ENCODE measurements at places on chromosomes 7 and 10.
A peak's percentile ranks its signal among the peaks of the same experiment; 100 is the strongest.

DNA sequence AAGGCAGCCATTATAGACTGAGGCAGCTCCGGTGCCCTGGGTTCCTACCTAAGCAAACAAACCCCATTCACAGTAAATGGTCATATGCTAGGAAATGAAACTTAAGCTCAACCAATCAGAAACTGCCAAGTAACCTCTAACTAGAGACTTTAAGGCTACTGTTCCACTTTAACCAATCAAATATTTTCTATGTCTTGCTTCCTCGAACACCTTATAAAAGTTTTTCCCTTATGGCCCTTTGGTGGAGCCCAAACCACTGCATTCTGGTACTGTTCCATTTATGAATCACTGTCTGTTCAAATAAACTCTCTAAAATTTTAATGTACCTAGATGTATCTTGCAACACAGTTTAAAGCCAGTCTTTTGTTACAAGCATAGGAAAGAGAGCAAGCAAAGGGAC lies 361.1 kb downstream of the HGF start:
- DNase-seq, result no peak

GRCh38 chr7:116257156-116257555 lies 46.8 kb downstream of the TES start:
- no peak for DNase-seq

DNA sequence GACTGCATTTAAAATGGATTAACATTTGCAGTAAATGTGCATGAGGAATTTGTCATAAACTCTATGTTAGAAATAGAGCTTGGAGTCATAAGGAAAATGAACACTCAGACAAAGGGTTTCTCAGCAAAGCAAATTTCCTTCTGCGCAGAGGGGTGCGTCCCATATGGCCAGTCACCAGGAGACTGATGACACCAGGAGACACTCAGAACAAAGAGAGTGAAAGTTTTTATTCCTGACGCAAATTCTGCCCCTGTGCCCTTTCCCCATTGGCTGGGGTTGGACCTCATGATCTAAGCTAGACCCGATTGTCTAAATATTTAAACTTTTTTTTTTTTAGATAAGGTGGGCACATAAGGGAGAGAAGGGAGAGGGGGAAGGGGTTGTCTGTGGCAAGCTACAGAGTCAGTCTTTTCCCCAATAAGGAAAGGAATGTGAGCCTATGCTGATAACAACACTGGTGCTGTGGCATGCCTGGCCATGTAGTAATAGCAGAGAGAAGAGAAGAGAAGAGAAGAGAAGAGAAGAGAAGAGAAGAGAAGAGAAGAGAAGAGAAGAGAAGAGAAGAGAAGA lies 202.0 kb downstream of the POM121L12 start:
- no peak for DNase-seq

- no peak for DNase-seq
These were observed 64.1 kb downstream of the PCGF5 start for GRCh38 chr10:91284486-91285090.

DNA sequence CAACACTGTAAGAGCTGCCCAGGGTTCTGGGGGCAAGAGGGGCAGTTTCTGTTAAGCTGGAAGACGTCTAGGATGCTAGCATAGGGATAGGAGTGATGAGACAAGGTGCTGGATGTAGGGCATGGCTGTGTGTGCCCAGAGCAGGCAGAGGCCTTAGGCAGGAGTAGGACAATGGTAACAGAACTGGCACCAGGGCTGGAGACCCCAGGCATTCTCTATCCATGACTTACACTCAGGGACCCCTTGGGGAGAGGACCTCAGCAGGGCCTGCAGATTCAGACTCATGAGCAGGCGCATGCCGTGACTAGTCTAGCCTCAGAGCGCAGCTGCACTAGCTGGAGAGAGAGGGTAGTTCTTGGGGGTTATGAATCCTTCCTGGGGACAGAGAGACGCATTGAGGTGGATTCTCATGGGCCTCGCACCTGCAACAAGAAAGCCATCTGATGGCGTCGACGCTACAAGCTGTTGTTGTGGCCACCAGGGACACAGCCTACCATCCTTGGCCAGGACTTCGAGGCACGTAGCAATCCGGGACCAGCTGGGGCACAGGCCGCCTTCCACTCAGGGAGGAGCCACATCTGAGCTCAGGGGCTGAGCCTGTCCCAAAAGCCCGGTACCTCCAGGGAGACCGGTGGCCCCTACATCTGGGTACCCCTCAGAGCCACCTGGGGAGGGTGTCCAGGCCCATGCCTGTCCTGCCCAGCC lies 474.1 kb downstream of the PTPRN2 start:
- no peak for DNase-seq

- DNase-seq, result peak; percentile 4
These were observed 621.9 kb downstream of the ACTR3B start for GRCh38 chr7:153381275-153382040.

DNA sequence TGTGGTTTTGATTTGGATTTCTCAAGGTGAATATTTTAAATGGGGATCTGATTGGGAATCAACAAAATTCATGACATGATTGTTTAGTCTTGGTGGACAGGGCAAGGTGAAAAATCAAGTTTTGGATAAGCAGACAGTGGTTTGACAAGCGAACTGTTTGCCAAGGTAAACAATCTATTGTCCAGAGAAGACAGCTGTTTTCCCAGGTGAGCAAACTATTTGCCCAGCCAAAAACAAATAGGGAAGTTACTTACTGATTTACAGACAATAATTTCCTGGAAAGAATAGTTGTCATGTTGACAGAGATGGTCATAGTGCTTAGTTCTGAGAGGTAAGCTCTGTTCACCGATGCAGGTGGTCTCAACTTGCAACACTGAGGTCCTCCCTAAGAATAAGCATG lies 94.0 kb upstream of the STEAP1B start:
- DNase-seq, result no peak

GRCh38 chr7:33707427-33707826 lies 197.9 kb upstream of the BMPER start:
- DNase-seq, result no peak

- DNase-seq, result no peak
These were observed 8.8 kb upstream of the EPHB4 start for GRCh38 chr7:100835903-100836811.

DNA sequence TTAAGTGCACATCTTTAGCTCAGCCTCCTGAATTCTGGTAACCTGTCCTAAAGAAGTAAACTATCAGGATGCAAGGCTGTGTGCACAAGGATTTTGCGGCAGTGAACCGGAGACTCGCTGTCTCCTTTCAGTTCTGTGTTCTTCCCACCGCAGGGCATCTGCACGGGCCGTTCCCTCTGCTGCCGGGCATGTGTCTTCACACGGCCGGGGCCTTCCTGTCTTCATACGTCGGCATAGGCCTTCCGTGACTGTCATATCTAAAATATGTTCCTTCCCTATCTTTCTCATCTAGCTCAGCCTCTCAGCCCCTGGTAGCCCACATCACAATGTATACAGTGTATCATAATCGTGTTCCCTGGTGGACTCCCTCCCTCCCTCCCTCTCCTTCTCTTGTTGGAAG lies 16.4 kb downstream of the PALD1 start:
- DNase-seq, result peak; percentile 27

- DNase-seq, result no peak
These were observed 296.9 kb downstream of the TNS3 start for GRCh38 chr7:47284691-47285635.

DNA sequence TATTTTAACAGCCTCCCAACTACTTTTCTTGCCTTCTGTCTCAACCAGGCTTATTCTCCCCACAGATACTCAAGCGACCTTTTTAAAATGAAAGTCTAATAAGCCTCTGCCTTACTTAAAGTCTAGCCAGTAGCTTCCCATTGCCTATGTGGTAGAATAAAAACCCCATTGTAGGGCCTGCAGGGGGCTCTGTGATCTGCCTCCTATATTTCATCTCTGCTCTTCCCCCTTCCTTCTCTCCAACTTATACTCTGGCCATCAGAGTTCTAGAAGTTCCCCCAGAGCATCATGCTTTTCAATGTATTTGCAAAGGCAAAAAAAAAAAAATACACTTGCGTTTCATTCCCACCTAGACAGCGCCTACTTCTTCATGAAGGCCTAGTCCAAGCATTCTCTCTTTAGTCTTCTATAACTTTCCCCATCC lies 167.7 kb upstream of the ADO start:
- DNase-seq, result no peak

DNA sequence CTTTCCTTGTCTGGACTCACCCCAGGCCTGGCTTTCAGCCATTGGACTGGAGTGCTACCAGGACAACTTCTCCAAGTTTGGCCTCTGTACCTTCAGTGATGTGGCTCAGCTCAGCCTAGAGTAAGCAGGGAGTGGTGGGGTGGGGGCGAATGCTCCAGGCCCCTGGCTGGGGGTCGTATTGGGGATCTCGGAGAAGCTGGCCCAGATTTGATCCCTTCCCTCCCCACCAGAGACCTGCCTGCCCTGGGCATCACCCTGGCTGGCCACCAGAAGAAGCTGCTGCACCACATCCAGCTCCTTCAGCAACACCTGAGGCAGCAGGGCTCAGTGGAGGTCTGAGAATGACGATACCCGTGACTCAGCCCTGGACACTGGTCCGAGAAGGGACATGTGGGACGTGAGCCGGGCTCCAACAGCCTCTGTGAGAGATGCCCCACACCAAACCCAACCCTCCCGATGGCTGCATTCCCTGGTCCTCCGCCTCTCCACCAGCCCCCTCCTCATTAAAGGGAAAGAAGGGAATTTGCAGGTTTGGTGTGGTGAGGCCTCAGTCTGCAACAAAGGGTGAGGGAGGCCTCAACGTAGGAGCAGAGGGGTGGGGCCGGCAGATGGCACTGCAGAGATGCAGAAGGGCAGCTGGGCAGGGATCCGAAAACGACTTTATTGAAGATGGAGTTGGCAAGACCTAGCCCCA lies 14.8 kb downstream of the TRPV6 start:
- no peak for DNase-seq

DNA sequence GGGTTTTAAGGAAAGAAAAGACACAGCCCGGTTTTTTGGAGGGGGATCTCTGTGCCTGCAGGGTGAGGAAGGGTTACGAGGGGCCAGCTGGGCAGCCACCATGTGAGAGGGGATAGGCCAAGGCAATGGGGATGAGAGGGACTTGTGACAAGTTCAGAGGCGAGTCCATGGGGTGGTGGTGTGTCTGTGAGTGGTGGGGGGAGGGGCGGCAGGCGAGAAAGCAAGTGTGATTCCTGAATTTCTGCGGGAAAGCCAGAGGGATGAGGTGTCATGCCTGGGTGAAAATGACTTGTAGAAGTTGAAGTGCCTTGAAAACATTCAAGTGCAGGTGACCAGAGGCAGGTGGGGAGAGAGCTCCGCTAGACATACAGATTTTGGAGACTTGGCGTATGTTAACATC lies 61.0 kb upstream of the RNF32 start:
- no peak for DNase-seq

DNA sequence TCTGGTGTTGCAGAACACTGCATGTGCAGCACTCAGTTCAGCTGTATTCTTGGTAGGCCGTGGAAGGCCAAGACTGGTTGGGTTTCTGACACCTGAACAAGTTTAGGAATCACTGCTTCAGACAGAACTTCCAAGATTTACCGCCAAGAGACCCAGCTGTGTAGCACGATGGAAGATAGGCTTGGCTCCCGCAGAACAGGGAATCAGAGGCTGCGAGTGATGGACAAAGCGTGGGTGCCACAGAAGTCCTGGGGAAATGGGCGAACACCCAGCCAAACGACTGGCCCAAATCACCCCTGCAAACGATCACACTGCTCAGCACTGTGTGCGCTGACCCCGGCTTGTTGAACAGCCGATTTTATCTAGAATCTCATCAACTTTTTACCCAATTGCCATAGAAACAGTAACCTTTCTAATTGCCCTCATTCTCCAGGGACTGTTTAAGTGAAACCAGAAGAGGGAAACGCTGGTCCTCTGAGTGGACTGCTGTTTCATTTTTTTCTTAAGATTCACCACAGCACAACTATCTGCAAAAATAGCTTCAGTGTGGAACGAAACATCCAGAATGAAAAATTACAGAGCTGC lies 17.9 kb downstream of the ZFAND2A start:
- DNase-seq, result no peak

- DNase-seq, result no peak
These were observed 1438.5 kb upstream of the CELF2 start for GRCh38 chr10:9579110-9579705.

- DNase-seq, result no peak
These were observed 234.0 kb downstream of the BICC1 start for GRCh38 chr10:58746474-58747185.

DNA sequence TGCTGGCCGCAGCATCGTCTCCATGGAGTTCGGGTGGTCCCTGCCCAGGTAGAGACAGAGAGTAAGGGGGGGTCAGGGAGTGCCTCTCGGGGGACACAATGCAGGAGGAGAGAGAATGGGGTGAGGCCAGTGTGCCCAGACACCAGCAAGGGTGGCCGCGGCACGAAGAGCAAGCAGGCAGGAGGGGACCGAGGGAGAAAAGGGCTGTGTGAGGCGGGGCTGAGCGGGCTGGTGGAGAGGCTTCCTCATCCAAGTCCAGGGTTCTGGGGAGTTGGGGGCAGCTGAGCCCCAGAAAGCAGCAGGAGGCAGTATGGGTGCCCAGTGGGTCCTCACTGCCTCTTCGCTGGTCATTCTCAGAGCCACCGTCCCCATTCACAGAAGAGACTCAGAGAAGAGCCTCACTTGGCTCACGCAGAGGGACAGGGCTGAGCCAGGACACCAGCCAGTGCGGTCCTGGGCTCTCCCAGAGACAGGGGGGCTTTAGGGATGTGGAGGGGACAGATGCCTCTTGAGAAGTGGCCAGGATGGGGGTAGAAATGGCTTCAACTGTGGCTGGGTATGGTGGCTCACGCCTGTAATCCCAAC lies 78.9 kb downstream of the MICALL2 start:
- no peak for DNase-seq

GRCh38 chr10:21493784-21494183 lies 31.7 kb downstream of the SKIDA1 start:
- DNase-seq, result no peak

DNA sequence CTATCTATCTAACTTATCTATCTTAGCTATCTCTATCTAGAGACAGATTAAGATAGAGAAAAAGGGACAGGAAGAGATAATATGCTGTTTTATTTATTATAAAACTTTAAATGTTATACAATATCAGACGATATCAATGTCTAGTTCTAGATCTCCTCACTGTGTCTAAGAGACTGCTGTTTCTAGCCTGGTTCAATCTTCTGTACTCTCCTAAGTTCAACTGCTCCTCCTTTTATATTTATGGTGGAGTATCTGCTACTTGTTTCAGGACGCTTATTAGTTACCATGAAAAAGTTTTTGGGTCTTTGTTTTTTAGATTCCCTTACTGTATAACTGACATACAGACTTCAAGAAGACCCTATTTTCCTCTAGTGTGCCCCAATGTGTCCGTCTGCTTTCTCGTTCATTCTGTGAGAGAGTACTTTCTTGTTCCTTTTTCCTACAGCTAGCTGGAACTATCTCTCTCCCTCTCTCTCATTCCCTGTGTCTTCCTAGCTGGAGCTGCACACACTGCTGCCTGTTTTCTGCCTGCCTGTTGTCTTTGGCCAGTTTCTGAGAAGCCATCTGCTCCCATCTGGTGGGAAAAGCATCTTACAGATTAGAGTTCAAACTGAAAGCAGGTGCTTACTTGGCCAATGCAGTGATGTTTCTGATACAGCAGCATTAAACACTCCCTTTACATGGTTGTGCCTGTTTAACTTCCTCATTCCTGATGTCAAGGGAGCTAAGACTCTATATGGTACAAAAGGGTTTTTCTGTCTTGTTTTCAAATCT lies 49.4 kb upstream of the ARL4A start:
- no peak for DNase-seq

GRCh38 chr7:145909991-145910513 lies 206.5 kb upstream of the CNTNAP2 start:
- DNase-seq, result no peak

GRCh38 chr7:69208848-69209247 lies 389.4 kb upstream of the AUTS2 start:
- no peak for DNase-seq

All from hypothalamus (tissue), 51 donors.